Activated CD4-positive, alpha-beta T cell treated with anti-CD3 and anti-CD28 coated beads, Interleukin-2, amount 10 ng/mL, durations not matched to agents 7 days and 5 days (primary cell): ENCODE measurements at places on chromosomes 3 and 15.

- peaks cover 8% of the 10 kb centered on the region for H3K36me3 ChIP-seq
- DNase-seq: no peak
- no peaks in the 10 kb centered on the region for H3K27me3 ChIP-seq
- peak overlapping the region; percentile 86 for H3K27ac ChIP-seq
- peaks cover 73% of the 10 kb centered on the region for H3K4me1 ChIP-seq
- peak overlapping the region; percentile 1 for H3K4me3 ChIP-seq
Measured at GRCh38 chr3:171267104-171267503, 193.1 kb downstream of the TNIK start.

- H3K27ac ChIP-seq: no peak overlapping the region
- peak; percentile 52 for DNase-seq
- H3K36me3 ChIP-seq: no peaks in the 10 kb centered on the region
- no peaks in the 10 kb centered on the region for H3K4me1 ChIP-seq
- peaks cover 10% of the 10 kb centered on the region for H3K27me3 ChIP-seq
Measured at GRCh38 chr3:11060500-11061251, 68.1 kb downstream of the SLC6A1 start.

DNA sequence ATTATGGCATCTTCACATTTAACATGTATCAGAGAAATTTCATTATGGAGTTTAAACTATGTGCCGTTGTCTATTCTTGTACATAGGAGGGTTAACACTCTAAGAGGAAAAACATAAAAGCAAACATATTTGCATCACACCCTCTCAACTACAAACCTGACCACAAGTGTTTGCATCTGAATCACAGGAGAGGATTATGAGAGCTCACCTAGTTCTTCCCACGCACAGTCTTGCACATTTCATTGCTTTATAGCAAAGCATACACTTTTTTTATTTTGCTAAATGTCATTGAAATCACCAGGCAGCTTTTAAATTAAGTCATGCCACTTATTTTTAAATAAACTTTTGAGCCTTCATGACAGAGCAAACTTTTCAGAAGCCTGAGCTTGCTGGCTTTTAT is 12.5 kb downstream of the TRAT1 start:
- H3K36me3 ChIP-seq: peaks cover 81% of the 10 kb centered on the region
- H3K4me1 ChIP-seq: peaks cover 87% of the 10 kb centered on the region
- H3K27me3 ChIP-seq: no peaks in the 10 kb centered on the region
- H3K27ac ChIP-seq: peak overlapping the region; percentile 95
- peak overlapping the region; percentile 79 for H3K4me3 ChIP-seq

DNA sequence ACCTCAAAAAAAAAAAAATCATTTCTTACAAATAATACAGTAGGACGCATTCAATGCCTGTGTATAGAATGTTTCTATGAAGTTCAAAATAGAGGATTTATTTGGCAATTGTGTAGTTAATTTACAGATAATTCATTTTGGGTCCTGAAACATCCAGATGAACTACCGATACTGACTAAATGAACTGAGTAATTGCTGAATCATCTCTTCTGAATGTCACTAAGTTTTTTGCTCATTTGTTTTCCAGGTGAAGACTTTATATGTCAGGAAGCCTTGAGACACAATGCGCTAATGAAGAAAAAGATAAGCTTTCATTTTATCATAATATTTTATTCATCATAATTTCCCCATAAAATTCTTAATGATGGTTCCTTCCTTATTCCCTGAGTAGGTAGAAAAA is 39.7 kb downstream of the PCOLCE2 start:
- H3K27ac ChIP-seq: no peak overlapping the region
- no peak for DNase-seq
- H3K4me3 ChIP-seq: no peak overlapping the region
- no peaks in the 10 kb centered on the region for H3K36me3 ChIP-seq
- H3K4me1 ChIP-seq: no peaks in the 10 kb centered on the region

DNA sequence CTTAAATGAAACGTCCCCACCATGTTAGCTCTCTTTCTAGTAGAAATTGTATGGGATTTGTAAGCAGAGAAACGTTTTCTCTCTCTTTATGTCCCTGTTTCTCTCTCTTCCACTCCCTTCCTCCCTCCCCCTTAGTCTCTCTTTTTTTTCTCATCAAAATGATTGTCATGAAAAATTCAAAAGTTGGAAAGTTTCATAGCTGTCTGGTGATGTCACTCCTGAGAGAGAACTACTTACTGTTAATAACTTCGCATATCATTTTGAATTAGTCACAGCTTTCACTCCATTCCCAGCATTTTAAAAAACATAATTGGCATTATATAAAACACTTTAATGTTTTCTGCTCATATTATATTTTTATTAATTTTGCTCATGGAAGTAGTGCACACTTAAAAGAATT is 331.1 kb downstream of the C3orf38 start:
- H3K27ac ChIP-seq: no peak overlapping the region
- no peaks in the 10 kb centered on the region for H3K27me3 ChIP-seq
- DNase-seq: no peak

DNA sequence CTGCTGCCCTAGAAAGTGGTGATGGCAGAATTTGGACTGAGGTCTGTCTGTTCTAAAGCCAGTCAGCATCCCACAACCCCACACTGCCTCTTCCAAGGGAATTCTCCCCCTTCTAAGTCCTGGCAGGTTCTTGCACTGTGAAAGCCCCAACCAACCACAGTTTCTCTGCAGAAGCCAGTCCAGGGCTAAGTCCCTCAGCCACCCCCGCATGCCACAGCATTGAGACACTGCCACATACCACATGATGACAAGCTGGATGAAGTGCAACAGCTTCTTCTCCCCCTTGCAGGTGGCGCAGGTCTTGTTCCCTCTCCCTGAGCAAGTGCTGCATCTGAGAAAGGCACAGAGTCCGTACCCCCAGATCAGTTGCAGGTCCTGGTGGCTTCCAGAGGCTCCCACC is 18.6 kb downstream of the SSUH2 start:
- H3K27ac ChIP-seq: no peak overlapping the region
- DNase-seq: no peak
- H3K27me3 ChIP-seq: no peaks in the 10 kb centered on the region
- no peak overlapping the region for H3K4me3 ChIP-seq
- no peaks in the 10 kb centered on the region for H3K36me3 ChIP-seq

DNA sequence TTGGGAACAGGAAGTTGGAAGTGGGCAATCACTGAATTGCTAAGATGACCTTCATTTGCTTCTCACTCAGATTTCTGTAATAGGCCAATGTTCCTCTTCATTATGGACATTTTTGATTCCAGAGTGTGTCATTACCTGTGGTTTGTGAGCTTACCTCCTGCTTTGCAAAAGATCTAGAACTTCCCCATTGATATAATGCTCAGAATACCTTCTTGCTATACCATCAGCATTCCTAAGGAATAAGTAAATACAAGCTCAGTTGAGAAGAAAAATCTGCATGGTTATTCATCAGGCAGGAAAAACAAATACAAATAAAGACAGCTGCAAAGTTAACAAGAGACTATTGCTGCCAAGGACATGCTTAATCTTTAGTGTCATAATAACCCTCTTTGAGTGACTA is 5.6 kb upstream of the RPL14 start:
- DNase-seq: no peak
- no peaks in the 10 kb centered on the region for H3K27me3 ChIP-seq
- peak overlapping the region; percentile 47 for H3K27ac ChIP-seq
- H3K4me1 ChIP-seq: peaks cover 40% of the 10 kb centered on the region

DNA sequence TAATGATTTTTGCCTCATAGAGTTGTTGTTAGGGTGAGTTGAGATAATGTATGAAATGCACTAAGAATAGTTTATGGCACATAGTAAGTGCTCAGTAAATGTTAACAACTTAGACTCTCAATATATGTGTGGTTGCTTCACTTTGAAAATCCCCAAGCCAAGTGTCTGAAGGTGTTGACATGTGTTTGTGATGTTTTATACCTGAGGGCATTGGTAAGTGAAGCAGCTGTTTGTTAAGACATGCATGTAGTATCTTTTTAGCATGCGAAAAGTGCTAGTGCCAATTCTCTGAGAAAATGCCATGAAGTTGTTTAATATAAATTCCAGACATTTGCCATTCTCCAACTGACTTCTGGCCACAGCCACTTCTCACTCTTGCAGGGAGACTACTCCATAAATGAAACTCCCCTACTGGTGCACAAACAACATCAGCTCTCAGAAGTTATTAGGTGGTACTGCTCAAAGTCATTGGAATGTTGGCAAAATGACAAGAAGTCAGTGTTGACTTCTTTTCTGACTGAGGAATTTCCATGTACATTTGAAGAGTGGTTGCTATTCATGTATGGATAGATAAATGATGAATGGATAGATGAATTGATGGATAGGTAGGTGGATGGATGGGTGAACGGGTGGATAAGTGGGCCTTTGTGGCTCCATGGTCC is 103.6 kb upstream of the NUDT16 start:
- no peak overlapping the region for H3K27ac ChIP-seq
- no peaks in the 10 kb centered on the region for H3K4me1 ChIP-seq
- H3K27me3 ChIP-seq: no peaks in the 10 kb centered on the region
- no peaks in the 10 kb centered on the region for H3K36me3 ChIP-seq

- H3K4me1 ChIP-seq: peaks cover 8% of the 10 kb centered on the region
- H3K4me3 ChIP-seq: no peak overlapping the region
- peak overlapping the region; percentile 33 for H3K27ac ChIP-seq
- no peaks in the 10 kb centered on the region for H3K36me3 ChIP-seq
- no peak for DNase-seq
- peaks cover 38% of the 10 kb centered on the region for H3K27me3 ChIP-seq
Measured at GRCh38 chr3:194003114-194004057, 132.6 kb upstream of the HES1 start.

- DNase-seq: no peak
- no peak overlapping the region for H3K4me3 ChIP-seq
- no peaks in the 10 kb centered on the region for H3K36me3 ChIP-seq
- no peaks in the 10 kb centered on the region for H3K4me1 ChIP-seq
- H3K27ac ChIP-seq: no peak overlapping the region
- peaks cover 5% of the 10 kb centered on the region for H3K27me3 ChIP-seq
Measured at GRCh38 chr3:151794080-151794479, 19.8 kb upstream of the AADAC start.

- DNase-seq: no peak
- H3K27me3 ChIP-seq: no peaks in the 10 kb centered on the region
- H3K4me1 ChIP-seq: no peaks in the 10 kb centered on the region
- H3K36me3 ChIP-seq: peaks cover 9% of the 10 kb centered on the region
- H3K27ac ChIP-seq: no peak overlapping the region
Measured at GRCh38 chr15:85099195-85099803, 117.6 kb downstream of the PDE8A start.

DNA sequence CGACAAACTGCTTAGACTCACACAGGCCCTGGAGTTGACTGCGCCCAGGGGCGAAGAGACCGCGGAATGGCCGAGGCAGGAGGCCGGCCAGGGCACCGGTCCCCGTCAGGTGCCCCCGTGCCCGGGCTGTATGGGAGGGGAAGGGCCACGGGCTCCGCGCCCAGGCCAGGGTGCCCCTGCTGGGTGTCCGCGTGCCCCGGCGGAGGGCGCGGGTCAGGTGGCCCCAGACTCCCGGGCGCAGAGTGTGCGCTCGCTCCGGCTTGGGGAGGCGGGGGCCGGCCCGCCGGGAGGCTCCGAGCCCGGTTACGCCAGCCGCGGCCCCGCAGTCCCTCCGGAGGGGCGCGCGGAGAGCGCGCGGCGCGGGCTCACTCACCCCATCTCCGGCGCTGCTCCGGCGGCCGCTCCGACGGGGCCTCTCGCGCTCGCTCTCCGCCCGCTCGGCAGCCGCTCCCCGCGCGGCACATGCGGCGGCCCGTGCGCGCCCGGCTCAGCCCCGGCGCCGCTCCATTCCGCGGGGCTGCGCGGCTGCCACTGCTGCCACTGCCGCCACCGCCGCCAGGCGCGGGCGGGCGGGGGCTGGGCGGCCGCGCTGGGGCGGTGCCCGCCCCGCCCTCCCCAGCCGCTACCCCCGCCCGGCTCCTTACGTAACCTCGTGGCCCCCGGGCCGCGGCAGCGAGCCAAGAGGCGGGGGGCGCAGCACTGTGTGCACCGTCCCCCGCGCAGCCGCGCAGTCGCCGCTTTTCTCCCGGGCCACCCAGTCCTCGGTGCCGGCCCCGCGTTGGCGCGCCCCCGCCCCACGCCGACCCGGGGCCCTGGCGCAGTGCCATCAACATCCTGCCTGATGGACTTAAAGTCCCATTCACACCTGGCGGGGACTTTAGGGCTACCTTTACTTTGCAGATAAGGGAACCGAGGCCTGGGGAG is at the start of gene HOMER2:
HOMER2 (minus strand) TSS at position 563 of the 924 bp plus-strand sequence; CDS start at position 378, 185 bp downstream.
- H3K27ac ChIP-seq: no peak within 1 kb of the TSS
- H3K27me3 ChIP-seq: peaks cover 9% of the 10 kb centered on the region
- peaks cover 2% of the 10 kb centered on the region for H3K4me1 ChIP-seq

- H3K4me1 ChIP-seq: no peaks in the 10 kb centered on the region
- no peak overlapping the region for H3K4me3 ChIP-seq
- H3K27me3 ChIP-seq: no peaks in the 10 kb centered on the region
Measured at GRCh38 chr3:127320529-127321121, 32.8 kb upstream of the PRR20G start.
